Activated CD8-positive, alpha-beta memory T cell treated with anti-CD3 and anti-CD28 coated beads, Interleukin-2, amount 10 ng/mL, durations not matched to agents 7 days and 5 days (primary cell): ENCODE measurements at places on chromosomes 1 and 21. TPM values are rescaled to one million over a fixed set of nuclear protein-coding genes. Genes with fewer than 3 reads are reported as not detected.

DNA sequence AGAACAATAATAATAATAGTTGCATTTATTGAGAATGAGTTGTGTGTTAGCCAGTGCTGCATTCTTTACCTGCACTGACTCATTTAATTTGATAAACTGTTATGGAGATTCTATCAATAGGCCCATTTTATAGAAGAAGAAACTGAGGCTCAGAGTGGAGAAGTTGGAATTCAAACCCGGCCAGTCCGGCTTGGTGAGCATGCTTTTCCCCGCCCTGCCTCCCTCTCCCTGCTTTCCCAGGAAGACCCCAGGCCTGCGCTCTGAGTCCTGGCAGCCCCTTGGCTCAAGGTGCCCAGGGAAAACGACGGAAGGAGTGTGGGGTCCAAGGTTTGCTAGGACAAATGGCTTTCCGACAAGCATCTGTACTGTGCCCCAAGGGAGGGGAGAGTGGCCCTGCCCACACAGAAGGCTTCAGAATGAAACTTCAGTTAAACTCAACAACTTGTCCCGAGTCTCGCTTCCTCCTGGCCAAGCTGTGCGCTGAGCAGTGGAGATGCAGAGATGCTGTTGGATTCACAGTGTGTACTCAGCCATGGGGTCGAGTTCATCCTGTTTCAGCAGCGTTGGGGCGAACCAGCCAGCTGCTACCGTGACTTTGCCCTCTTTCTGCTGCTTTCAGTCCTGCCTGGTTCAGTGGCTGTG lies 23.3 kb upstream of the PADI6 start:
- no peak for DNase-seq

- DNase-seq, result no peak
These were observed 181.8 kb upstream of the FMN2 start for GRCh38 chr1:239909898-239910297.

GRCh38 chr1:53342735-53343470 lies 15.0 kb upstream of the LRP8 start:
- peak; percentile 31 for DNase-seq

DNA sequence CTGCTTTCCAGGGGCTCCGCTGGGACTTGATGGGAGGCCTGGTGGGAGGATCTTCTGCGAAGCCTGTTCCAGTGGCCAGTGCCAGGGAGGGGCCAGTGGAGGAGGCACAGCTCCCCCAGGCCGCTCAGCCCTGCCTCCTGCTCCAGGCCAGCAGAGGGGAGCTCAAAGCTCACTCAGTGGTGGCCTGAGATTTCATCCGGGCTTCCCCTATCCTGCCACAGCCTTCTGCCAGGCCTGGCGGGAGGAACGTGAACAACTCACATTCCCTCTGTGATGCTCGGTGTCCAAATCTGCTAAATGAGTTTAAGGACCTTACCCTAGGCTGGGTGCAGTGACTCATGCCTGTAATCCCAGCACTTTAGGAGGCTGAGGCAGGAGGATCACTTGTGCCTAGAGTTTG lies 3.3 kb downstream of the CLCNKB start:
- DNase-seq, result no peak

DNA sequence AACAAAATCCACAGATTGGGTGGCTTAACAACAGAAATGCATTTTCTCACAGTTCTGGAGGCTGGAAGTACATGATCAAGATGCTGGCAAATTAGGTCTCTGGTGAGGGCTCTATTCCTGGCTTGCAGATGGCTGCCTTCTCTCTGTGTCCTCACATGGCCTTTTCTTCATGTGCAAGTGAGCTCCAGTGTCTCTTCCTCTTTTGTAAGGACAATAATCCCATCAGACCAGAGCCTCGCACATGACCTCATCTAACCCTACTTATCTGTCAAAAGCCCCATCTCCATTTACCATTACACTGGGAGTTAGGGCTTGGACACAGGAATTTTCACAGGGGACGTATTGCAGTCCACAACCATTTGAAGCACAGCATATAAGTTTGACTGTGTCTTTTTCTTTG lies 181.6 kb downstream of the NEGR1 start:
- DNase-seq, result no peak

DNA sequence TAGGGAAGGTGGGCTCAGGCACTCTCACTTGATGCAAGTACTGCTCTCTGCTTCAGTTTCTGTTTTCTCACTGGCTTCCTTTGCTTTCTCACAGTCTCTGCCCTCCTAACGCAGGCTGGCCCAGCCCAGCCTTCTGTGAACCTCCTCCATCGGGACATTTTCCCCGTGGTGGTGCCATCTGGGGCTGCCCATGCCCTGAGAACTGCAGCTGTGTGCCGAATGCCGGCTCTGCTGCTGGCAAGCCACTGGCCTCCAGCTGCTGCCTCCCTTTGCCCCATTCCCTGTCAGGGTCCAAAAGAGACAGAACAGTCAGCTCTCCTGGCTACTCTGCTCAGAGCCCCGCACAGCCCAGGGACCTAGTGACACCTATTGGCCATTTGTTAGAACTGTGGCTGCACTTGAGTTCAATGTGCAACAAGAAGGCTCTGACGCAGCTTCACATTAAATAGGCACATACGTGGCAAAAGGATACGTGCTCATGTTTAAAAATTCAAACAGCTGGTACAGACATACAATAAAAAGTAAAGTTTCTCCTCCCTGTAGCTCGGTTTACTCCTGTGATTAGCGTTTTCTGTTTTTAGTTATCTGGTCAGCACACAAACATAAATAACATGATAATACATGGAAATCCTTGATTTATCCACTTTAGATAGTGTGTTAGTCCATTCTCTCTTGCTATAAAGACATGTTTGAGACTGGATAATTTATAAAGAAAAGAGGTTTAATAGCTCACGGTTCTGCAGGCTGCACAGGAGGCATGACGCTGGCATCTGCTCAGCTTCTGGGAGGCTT lies 46.6 kb downstream of the FCRL5 start:
- peak; percentile 54 for DNase-seq

DNA sequence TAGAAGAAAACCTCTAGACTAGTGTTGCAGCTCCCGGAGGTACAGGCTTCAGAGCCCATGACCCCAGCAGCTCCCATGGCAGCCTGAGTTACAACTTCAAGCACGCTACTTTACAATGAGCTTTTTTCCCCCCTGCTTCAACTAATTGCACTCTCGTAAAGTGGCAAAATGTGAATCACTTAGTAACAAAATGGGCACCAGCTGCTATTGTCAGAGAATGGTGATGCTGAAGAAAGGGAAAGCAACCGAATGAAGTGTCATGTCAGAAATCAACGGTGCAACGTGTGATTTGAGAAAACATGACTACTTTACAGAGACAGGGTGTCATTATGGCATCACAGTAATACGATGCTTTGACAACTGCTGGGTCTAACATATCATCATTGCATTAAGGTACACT lies 40.5 kb downstream of the ESRRG start:
- DNase-seq, result no peak

DNA sequence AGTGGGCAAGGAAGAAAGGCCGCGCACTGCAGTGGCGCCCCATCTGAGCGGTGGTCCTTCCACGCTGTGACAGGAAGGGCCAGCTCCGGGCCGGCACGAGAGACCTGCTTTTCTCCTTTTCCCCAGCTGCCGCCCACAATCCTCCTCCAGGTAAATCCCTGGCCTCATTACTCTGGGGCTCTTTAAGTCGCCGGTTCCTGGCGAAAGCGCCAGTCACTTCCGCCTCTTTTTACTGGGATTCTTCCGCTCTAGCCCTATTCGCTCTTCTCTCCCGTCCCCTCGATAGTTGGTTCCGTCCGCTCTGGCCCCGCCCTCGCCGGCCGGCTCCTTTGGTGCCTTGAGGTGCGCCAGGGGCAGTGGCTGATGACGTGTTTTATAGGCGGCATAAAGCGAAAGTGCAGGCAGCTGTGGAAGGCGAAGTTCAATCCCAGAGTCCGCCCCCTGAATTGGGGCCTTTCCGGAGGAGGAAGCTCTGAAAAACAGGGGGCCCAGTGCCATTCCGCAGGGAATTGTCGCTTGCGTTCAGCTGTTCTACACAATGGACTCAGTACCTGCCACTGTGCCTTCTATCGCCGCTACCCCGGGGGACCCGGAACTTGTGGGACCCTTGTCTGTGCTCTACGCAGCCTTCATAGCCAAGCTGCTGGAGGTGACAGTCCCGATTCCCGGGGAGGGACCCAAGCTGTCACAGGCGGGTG lies 26.2 kb downstream of the MIA3 start:
- DNase-seq, result peak; percentile 99

GRCh38 chr1:235063068-235063765 lies 65.4 kb downstream of the TOMM20 start:
- peak; percentile 53 for DNase-seq

DNA sequence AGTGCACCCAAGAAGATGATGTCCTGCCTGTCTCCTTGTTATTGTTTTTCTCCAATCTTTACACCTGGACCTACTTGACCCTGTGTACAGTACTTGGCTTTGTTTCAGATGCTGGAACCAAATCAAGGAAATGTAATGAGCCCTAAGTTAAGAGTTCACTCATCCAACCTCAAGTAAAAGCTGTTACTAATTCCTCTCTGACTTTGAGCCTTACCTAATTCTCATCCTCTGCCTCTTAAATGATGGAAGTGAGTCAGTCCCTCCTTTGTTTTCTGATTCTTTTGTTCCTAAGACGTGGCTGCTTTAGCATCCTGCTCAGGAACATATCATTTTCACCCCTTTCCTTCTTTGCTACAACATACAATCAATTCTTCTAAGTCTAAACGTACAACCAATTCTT lies 15.3 kb upstream of the PLA2G4A start:
- DNase-seq, result no peak

DNA sequence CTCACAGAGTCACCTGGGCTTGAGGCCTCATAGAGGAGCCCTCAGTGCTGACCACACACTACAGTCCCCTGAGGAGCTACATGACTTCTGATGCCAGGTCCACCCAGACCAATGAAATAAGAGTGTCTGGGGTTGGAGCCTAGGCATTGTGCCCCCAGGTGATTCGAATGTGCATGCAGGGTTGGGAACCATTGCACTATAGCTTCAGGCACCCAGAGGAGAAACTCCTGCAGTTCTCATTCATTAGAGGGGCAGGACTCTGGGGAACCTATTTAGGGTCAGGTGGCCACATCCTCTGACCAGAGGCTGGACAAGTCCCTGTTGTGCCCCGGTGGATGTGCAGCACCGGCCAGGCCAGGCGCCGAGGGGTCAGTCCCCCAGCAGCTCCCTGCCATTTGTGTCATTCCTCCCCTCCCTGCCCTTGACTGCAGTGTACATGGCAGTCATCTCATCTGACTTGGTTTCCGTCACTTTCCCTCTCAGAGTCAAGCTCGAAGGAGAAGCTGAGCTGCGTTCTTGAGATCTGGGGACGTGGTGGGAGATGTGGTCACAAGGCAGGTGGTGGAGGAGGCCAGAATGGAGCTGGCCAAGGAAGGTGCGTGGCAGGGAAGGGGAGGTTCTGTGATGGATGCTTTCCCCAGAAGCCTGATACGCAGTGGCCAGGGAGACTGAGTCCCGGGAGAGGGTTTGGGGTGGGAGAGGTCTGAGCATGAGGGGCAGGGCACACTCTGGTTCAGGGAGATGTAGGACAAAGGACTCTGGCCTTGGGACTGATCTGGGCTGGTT lies 6.4 kb downstream of the CLDN19 start:
- DNase-seq, result no peak

DNA sequence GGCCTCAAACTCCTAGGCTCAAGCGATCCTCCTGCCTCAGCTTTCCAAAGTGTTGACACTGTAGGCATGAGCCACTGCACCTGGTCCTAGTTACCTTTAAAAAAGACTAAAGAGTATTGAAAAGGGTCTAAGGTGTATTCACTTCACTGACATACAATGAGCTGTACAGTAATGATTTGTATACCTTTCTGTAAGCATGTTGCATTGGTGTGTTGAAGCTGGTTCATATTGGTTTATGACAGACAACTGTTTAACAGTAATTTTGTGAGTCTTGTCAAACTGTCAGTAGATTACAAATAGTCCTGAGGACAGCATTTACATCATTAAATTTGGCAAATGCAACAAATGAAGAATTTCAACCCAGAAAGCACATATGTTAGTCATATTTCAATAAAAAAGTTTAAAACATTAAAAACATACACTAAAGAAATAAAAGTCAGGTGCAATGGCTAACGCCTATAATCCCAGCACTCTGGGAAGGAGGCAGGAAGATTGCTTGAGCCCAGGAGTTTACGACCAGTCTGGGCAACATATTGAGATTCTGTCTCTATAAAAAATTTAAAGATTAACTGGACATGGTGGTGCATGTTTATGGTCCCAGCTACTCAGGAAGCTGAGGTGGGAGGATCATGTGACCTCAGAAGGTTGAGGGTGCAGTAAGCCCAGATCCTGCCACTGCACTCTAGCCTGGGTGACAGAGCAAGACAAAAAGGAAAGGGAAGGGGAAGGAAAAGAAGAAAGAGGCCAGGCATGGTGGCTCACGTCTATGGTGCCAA lies 88.3 kb upstream of the HP1BP3 start:
- no peak for DNase-seq

GRCh38 chr1:147726168-147726567 lies 34.2 kb downstream of the GJA5 start:
- DNase-seq, result no peak

- peak; percentile 88 for DNase-seq
These were observed 34.7 kb downstream of the TOMM20 start for GRCh38 chr1:235093696-235094592.

DNA sequence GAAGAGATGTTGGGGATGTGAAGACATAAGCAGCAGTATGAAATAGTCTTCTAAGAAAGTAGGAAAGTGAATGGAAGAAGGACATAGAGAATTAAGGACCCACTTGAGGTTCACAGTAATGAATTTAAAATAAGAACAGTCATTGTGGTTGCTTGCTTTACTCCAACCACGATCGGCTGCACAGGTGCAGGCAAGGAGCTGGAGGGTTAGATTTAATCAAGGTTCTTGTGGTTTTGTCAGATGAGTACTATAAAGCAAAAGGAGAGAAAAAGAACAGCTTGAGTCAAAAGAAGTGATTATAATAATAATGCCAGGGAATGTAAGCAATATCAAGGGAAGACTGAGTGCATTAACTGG lies 46.1 kb upstream of the RBM34 start:
- peak; percentile 75 for DNase-seq

- DNase-seq, result no peak
These were observed 2.0 kb downstream of the MEF2D start for GRCh38 chr1:156498432-156499193.

The FAM163A gene
- not detected for total RNA-seq

The DENND2C gene
- 0.29 TPM for total RNA-seq

The GJB5 gene
- not detected for total RNA-seq

The FLG2 gene
- total RNA-seq, result not detected

The IL19 gene
- total RNA-seq, result not detected

The TCHH gene
- total RNA-seq, result 0.14 TPM

The CNTN2 gene
- total RNA-seq, result not detected

The CD247 gene
- 197 TPM for total RNA-seq

The HAX1 gene
- 123 TPM for total RNA-seq
